ENCODE measurements at places on chromosomes 6 and 20.

DNA sequence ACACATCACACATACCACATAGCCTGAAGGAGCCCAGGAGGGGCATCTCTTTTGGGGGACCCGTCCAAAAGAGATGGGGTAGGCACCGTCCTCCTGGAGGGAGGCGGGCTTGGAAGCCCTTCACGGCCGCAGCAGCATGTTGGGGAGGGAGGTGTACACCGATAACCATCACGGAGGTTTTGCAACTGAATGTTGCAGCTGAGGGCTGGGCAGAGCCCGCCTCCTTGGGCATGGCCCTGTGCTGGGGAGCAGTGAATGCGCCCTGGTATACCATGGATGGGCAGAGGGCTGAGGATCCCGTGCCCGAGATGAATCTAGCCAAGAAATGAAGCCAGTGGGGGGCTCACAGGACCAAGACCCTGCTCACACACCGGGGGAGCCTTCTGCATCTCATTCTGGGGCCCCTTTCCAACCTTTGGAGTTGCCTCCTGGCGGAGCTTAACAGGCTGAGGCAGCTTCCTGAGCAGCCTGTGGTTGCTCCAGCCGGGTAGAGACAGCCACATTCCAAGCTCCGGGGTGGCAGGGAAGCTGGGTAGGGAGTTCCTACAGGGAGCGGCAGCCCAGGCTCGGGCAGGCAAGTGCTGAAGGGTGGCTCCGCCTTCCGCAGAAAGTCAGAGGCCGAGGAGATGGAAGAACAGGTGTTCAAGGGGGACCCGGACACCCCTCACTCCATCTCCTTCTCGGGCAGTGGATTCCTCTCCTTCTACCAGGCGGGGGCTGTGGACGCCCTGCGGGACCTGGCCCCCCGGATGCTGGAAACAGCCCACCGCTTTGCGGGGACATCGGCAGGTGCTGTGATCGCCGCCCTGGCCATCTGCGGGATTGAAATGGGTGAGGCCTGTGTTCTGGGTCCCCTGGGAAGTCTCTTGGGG, at the start of gene PNPLA1:
Gene PNPLA1 (plus strand): TSS at position 227 of the 872 bp plus-strand sequence. CDS start 400 bp downstream, at position 627.
- no peak for DNase-seq

GRCh38 chr6:6699741-6700367, 111.3 kb downstream of the LY86 start:
- peak; percentile 94 for DNase-seq

DNA sequence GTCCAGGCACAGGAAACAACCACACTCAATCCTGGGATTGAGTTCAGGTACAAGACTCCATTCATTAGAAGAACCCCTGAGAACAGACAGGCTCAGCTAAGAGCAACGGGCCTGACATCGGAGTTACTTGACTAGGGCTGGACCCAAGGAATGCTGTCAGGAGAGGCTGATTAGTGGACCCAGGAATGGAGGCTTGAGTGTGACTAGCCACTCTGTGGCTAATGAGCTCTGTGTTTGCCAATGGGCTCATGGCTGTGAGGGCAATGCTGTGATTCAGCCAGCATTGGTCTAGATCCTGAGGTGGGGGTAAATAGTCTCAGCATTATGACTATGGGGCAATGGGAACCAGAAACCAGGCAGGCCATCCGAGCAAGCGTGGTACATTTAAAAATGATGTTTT, 71.8 kb downstream of the RIOK1 start:
- DNase-seq = no peak

DNA sequence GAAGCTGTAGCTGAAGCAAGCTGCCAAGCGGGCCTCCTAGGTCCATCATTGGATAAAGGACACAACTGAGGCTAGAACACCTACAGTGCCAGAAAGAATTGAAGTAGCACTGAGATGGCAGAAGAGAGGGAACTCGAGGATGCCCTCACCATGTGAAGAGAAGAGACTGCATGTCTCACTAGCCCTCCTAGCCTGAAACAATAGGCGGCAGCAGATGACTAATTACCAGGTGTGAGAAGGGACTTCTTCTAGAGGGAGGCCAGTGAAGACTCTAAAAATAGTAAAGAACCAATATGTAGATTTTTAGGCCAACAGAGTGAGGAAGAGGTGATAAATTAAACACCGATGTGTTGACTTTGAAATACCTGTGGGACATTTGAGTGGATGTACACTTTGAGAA, 50.3 kb downstream of the LGSN start:
- DNase-seq = no peak

DNA sequence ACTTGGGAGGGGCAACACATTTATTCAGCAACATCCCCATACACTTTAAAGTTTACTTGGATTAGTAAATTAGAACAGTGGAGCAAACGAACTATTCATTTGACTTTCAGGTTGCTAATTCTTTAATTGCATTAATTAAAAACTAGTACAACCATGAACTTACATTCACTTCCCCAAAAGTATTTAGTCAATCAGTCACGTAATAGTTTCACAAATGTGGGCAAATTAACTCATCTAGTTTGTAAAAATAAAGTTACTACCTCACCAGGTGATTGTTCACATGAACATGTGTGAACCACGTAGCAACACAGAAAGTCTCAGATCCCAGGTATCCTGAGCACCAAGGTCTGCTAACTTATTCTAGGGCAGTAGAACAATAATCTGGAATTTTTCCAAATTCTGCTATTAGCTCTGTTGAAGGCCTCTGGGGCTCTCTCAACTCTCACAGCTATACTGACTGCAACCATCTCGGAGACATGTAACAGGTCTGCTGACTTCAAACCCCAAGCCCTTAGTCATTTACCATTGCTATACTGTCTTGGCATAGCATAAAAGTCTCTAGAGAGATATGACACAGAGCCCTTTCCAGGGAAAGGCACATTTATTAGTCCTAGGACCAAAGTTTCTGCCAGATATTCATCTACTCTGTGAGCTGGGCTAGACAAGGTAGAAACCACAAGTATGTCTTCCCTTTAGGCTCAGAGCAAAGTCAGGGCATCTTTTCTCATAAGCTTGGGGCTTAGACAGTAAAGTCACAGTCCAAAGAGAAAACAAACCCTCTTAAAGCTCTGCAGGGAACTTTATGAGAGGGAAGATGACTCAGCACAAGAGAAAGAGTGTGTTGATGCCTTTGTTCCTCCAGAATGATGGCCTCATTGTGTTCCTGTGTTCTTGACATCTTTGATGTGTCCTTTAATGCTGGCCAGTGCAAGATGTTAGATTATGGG, 50.9 kb upstream of the CCDC28A start:
- DNase-seq = peak; percentile 95

- DNase-seq = no peak
These were observed 70.0 kb upstream of the FYN start for GRCh38 chr6:111943266-111943665.

DNA sequence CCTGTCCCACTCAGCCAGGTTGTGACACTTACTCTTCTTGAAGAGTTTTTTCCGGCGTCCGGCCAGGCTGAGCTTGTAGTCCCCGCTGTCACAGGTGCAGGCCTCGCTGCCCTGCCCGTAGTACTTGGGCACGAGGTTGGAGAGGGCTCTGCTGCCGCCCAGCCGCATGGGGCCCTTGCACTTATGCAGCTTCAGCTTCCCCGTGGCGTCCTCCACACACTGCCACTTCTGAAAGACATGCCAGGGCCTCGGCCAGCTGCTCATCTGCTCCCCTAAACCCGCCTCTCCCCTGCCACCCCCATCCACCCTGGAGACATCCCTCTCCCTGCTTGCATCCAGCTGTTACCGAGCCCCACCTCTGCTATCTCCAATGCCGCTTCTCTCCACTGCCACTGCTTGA, 113.1 kb downstream of the SULF2 start:
- no peak for DNase-seq

DNA sequence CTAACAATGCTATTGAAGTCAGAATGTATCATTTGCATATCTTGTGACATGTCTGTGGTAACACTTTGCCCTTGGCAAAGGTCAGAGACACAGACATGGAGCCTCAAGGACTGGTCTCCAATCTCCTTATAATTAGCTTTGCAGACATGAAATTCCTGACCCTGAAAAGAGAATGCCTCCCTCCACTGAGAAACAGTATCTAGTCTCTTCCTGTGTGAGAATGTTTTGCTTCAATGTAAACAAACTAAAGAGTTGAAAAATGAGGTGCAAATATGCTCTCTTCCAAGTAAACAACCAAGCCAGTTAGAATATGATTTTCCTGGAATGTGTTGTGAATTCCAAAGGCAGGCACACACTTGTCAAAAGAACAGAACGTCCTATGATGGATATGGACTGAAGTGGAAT, 407.1 kb upstream of the MARCKS start:
- DNase-seq = peak; percentile 71

DNA sequence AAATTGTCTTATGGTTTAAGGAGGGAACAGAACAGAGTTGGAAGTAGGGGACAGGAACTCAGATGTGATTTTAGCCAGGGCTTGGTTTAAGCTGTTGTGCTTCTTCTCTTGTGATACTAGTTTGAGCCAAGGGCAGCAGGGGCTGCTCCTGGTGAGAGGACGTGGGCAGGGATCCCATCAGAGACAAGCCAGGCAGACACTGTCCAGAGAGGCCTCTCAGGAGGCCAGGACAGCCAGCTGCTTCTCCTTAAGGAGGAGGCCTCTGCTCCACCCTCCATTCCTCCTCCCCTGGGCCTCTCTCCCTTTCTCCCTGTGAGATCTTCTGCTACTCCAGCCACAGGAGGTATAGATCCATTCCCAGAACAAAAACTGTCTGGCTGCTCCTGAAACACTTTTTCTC, 108.4 kb upstream of the MLN start:
- no peak for DNase-seq

DNA sequence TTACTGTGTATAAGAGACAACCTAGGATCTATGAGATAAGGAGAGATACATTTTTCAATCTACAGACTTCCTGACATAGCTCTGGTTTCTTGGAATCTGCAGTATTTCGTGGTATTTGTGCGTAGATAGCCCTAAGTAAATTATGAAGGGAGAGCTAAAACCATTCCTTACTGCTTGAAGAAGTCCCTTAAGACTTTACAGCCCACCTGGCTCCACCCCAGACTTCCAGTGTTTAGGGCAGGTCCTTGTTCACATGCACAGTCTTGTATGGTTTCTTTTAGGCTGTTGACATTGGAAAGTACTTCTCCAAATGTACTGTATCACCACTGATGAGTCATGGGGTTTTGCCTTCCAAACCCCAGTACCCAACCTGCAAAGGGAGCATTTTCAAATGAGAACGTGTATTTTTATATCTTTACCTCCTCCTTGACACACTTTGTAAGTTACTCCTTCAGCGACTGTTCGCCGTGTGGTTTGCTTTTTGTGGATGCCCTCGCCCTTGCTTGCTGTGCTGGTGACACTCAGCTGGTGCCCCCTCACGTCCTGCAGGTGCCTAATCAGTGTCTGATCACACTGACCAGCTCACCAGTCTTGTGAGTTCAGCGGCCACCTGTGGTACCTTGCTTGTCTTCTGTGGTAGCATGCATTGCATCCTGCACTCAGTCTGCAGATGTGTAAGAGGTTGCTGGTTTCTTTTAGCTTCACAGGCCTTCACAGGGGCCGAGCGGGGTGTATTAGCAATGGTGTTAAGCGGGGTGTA, 73.3 kb downstream of the IGF2R start:
- peak; percentile 55 for DNase-seq

DNA sequence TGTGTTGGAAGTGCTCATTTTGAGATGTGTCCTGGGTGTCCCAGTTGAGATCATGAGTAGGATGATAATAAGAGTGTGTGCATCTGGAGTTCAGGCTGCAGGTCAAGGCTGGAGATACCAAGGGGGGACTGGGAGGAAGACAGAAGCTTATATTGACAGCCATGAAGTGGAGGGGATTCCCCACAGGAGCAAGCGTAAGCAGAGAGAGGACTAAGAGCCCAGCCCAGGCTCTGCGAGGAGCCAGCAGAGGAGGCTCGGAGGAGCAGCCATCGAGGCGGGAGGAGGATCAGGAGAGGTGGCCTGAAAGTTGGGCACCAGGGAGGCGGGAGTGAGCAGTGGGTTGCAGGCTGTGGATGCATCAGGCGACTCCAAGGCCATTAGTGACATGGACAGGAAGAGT, 116.2 kb downstream of the SLC24A3 start:
- DNase-seq = no peak

GRCh38 chr20:36097337-36098151, 57.0 kb upstream of the EPB41L1 start:
- peak; percentile 71 for DNase-seq

- DNase-seq = no peak
These were observed at the start of gene SLC17A3 for GRCh38 chr6:25874118-25874517. Gene SLC17A3, minus strand, starts transcription at chr6:25874243. Its CDS starts 5,856 bp downstream, at chr6:25868387.

GRCh38 chr6:130906736-130907381, 79.7 kb downstream of the SMLR1 start:
- peak; percentile 77 for DNase-seq

- DNase-seq = no peak
These were observed 12.7 kb upstream of the SRC start for GRCh38 chr20:37333130-37333847.

DNA sequence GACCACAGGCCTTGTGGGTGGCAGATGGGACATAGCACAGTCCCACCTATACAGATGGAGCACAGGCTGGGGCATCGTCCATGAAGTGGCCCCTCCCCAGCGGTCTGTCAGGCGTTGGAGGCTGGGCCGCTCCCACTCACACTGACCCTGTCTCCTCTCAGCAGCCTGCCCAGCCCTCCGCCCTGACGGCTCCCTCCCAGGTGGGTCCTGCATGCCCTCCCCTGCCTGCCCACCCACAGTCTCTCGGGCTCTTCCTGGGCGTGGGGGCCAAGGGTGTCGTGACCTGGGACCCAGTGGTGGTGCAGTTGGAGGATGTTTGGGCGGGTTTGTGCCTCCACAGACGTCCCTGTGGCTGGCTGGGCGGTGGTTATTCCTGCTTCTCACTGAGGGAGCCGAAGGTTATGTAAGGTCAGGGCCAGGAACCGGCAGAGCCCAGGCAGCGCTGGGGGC, 22.3 kb downstream of the COL20A1 start:
- no peak for DNase-seq

- peak; percentile 86 for DNase-seq
These were observed 131.3 kb downstream of the GJA10 start for GRCh38 chr6:90025523-90026061.

DNA sequence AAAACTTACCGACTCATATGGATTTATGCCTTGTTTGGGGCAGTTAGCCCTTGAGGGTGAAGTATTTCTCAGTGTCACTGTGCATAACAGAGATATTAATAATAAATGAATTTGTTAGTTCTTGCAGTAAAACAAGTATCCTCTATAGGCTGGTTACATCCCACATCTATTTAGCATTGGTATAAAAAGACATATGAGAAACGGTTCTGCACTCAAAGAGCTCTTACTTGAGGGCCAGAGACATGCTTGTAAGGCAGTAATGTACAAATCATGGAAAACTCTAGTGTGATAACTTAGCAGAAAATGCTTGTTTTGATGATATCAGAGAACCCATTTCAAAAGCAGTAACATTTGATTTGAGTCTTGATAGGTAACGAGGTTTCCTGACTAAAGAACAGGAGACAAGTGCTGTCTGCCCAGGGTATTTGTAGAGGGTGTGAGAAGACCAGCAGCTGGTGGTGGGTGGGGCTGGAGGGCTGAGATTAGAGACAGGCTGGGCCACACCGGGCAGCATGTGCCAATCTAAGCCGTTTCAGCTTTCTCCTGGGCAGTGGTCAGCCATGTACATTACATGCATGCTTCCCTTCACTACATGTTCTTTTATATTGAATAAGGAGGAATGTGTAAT, 46.3 kb downstream of the TULP4 start:
- no peak for DNase-seq

- peak; percentile 59 for DNase-seq
These were observed 106.9 kb downstream of the FYN start for GRCh38 chr6:111766201-111766857.

- DNase-seq = no peak
These were observed 84.1 kb upstream of the EPB41L1 start for GRCh38 chr20:36070451-36070850.

- peak; percentile 58 for DNase-seq
These were observed 496.8 kb upstream of the JAG1 start for GRCh38 chr20:11170565-11170964.
